ENCODE measurements at places on chromosomes 13 and 19.
A peak's percentile ranks its signal among the peaks of the same experiment; 100 is the strongest.

DNA sequence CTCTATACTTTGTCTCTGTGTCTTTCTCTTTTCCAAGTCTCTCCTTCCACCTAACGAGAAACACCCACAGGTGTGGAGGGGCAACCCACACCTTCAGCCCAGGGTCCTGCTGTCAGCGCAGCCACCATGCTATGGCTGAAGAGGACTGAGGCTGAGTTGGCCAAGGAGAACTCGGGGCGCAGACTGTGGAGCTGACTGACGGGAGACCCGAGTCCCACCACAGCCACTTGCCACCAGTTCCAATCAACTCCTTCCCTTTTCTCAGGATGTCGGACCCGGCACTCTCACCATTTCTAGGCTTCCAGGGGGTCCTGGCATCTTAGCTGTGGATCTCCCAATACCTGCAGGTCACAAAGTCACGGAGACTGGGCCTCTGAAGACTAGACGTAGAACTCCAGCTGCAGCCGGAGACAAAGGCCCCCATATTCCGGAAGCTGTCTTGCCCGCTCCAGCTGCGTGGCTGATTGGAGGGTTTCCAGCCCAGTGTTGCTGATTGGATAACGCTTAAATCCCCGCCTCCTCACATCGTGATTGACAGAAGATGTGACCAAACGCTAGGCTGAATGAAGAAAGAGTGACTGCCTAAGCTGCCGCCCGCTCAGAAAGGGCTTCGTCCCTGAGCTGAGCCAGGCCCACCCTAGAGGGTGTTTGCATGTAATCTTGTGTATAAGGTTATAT lies 63.6 kb downstream of the ZNF429 start:
- peak; percentile 93 for DNase-seq

DNA sequence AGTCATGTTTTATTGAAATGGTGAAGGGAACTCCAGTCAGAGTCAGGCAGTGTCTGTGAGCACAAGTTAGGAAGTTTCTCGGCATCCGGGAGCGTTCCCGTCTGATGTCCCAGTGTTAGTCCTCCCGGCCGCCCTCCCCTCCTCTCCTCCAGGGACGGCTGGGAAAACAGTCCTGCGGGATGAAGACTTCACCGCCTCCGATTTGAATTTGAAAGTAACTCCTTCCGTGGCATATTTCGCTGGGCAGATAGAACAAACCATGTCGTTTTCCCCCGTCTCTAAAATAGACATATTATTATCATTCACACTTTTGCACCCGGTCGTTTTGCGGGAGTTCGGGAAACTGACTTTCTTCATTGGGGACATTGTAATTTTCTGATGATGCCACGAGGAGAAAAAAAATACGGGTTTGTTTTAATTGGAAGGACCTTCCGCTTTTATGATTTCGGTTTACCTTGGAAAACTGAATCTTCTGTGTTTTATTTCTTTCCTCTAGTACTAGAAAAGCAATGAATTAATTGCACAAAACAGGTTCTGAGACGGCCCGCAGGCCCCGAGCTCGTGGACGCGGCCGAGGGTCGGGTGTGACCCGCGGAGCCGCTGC lies 76.6 kb downstream of the ZIC5 start:
- DNase-seq = no peak

- DNase-seq = no peak
These were observed 152.2 kb upstream of the UBL3 start for GRCh38 chr13:30002577-30002976.

DNA sequence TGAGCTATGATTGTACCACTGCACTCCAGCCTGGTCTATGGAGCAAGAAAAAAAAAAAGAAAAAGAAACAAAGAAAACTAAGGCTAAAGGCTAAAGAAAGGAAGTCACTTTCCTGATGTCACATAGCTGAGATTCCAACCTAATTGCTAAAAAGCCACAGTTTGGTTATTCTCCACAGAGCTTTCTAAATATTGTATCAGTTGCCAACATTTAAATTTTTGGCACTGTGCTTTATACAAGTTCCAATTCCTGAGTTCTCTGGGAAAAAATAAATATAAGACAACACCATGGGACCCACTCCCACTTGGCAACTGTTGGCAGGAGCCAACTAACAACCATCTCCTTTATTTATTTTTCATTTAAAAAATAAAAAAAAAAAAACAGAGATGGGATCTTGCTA lies 11.2 kb upstream of the LYPD3 start:
- no peak for DNase-seq

DNA sequence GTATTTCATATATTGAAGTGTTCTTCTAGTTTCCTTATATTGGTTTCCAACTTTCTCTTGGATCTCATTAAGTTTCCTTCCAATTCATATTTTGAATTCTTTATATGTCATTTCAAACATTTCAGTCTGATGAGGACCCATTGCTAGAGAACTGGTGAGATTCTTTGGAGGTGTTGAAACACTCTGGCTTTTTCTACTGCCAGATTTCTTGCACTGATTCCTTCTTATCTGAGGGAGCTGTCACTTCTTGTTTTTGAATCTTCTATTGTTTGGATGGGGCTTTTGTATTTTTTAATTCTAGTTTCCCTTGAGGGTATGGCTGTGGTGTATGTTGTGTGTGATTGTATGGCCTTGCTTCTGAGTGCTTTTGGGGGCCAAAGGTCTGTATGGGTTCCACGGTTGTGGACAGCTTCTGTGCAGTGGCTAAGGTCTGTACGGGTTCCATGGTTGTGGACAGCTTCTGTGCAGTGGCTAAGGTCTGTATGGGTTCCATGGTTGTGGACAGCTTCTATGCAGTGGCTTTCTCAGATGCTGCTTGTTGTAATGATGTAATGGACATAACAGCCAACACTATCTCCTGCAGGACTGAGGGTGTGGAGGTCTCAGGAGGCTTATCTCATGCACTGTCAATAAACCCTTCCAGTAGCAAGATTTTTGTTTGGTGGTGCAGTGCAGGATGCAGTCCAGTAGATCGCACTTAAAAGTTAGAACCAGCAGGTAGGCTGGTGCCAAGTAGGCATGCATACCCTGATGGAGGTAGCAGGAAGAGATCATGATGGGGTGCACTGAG lies 36.8 kb downstream of the ACSBG2 start:
- DNase-seq = no peak

DNA sequence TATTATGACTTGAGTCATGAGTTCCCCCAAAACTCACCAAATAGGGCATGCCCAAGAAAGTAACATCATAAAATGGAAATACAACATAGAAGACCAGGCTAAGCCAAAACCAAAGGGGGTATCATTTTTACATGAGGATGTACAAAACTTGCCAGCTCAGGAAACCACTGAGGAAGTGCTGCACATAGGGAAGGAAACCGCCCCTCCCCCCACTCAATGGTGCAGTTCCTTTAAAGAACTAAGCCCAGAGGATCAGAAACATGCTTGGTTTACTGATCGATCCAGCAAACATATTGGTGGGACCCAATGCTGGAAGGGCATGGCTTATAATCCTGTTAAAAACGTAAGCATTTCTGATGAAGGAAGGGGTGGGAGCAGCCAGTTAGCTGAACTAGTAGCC lies 4.2 kb upstream of the ZNF486 start:
- no peak for DNase-seq

DNA sequence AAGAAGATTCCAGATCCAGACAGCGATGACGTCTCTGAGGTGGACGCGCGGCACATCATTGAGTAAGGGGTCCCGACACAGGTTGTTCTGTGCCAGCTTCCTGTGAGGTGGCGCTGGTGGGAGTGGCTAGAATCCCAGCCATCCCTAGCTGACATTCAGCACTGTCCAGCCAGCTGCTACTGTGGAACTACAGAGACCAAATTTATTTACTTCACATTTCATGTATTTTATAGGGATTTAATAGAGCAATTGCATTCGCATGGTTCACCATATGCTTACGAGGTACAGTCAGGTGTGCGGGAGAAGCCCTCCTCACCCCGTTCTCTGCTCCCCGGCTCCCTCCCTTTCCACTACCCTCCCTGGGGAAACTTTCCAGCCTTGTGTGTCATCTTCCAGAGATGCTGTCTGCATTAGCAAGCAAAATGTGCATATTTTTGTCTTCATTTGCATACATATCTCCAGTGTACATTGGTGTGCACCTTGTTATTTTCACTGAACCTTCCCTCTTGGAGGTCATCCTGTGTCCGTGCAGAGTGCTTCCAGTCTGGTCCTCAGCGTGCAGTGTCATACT lies 47.2 kb downstream of the SMARCA4 start:
- DNase-seq = no peak

DNA sequence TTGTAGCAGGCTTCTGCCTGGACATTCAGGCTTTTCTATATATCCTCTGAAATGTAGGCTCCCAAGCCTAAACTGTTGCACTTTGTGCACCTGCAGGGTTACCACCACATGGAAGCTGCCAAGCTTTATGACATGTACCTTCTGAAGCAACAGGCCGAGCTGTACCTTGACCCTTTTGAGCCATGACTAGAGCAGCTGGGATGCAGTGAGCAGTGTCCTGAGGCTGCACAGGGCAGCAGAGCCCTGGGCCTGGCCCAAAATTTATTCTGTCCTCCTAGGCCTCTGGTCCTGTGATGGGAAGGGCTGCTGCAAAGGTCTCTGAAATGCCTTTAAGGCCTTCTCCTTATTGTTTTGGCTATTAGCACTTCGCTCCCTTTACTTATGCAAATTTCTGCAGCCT lies 23.5 kb upstream of the CD177 start:
- DNase-seq = no peak

GRCh38 chr19:15292140-15292539 lies 40.2 kb downstream of the BRD4 start:
- DNase-seq = no peak

GRCh38 chr19:40155749-40156265 lies 35.4 kb upstream of the MAP3K10 start:
- DNase-seq = no peak

DNA sequence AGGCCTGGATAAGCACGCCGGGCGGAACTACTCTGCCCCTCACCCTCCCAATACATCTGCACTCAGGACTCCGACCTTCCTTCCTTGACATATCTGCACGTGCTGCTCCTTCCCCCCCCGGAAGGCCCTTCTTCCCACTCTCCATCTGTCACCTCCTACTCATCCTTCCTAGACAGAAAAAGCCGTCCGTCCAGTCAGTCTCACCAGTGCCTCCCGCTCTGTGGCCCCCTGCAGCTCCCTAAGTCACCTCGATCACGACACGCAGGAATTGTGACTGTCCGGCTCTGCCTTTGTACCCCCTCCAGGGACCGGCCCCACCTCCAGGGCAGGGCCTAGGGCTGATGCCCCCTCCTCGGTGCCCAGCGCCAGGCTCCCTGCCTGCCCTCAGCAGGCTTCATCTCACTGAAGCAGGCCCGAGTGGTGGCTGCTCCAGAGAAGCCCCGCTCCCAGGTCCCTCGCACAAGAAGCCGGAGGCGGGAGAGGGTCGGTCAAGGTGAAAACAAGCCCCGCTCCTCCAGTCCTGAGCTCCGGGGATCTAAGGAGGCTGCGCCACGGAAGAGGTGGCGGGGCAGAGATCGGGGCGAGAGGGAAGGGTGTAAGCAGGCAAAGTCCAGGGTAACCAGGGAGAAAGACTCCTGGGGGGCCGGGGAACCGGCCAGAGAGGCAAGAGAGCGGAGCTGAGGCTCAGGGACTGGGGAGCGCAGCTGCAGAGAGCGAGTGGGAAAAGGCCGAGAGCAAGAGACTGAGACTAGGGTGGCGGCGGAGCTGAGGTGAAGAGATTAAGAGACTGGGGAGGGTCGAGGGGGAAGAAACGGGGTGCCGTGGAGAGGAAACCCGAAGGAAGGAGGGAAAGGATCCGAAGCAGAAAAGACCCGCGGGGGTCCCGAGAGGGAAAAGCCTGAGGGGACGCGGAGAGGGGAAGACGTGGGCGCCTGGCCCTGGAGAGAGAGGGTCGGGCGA lies 1.1 kb downstream of the PPP6R1 start:
- no peak for DNase-seq

GRCh38 chr13:78339927-78340326 lies 263.4 kb downstream of the POU4F1 start:
- no peak for DNase-seq

- no peak for DNase-seq
These were observed 301.1 kb downstream of the FGF9 start for GRCh38 chr13:21971662-21972621.

GRCh38 chr13:31385540-31385939 lies 185.8 kb downstream of the B3GLCT start:
- no peak for DNase-seq

GRCh38 chr13:30745906-30746686 lies 10.8 kb downstream of the ALOX5AP start:
- no peak for DNase-seq

DNA sequence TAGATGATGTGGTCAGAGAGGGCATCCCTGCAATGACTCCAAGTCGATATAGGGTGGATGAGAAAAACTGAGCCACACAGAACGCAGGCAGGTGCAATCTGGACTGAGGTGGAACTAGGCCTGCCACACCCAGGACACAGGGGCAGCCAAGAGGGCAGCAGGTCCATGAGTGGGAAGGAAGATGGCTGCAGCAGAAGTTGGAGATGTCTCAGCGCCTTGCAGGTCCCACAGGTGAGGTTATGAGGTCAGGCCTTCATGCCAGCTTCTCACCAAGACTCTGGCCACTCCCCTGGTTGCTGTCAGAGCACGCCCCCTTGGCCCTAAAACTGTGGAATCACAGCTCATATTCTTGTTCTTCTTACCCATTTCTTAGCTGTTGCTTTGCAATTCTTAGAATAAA lies 147.7 kb upstream of the VSTM2B start:
- DNase-seq = no peak

DNA sequence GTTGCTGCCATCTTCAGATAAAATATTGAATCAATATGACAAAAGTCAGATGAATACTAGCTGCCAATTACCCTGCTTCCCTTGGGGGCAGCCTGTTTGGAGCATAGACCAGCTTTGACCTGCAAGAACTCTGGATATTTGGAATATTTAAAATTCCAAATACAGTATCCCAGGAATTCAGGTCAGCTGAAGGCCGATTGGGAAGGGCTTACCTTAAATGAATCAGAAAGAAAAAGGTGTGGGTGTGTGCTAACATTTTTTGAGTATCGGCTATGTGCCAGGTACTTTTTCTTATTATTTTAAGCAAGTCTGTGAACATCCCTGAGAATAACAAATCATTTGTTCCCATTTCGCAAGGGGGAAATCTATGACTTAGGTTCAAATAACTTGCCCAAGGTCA lies 1.8 kb upstream of the RUBCNL start:
- DNase-seq = no peak

DNA sequence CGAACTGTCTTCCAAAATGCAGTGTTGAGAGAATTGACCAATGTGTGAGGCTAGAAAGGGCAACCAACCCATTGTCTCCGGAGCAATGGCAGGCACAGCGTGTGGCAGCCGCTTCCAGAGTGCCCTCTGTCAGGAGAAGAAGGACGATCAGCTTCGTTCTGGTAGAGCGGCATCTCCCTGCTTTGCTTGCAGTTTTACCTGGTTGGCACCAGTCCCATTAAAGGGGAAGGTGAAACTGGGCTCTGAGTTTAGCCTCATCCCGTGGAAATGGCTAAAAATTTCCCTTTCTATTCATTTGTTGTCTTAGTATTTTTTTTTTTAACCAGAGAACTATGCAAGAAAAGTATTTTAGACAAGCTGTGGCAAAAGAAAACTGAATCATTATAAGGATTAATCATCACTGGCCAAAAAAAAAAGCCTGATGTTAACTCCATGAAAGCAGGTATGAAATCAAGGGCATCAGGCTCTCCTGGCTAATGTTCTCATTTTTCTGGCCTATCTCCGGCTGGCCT lies 81.5 kb upstream of the SLC7A1 start:
- DNase-seq = no peak

- DNase-seq = peak; percentile 51
These were observed 50.8 kb upstream of the FREM2 start for GRCh38 chr13:38636073-38636472.

Measured in NCI-H1105 treated with DMSO at 0.1 percent for 48 hours (cell line).